ENCODE measurements at places on chromosomes 5 and 9.

DNA sequence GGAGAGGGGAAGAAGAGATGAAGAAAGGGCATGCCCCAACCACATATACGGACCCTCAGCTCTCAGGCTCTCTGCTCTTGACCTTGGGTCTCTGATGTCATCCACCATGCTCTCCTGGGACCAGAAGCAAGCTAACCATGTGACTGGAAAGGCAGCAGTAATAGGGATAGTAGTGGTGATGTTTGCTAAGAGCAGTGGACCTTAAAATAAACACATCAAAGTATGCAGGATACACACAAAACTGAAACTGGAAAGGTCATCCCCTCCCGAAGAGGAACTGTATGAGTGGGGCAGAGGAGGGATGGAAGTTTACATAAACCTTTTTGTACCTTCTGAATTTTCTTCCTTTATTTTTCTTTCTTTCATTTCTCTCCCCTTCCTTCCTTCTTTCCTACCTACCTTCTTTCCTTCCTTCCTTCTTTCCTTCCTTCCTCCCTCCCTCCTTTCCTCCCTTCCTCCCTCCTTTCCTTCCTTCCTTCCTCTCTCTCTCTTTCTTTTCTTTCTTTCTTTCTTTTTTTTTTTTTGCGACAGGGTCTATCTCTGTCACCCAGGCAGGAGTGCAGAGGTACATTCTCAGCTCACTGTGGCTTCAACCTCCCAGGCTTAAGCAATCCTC, 8.1 kb upstream of the PTPN3 start:
- DNase-seq: no peak

DNA sequence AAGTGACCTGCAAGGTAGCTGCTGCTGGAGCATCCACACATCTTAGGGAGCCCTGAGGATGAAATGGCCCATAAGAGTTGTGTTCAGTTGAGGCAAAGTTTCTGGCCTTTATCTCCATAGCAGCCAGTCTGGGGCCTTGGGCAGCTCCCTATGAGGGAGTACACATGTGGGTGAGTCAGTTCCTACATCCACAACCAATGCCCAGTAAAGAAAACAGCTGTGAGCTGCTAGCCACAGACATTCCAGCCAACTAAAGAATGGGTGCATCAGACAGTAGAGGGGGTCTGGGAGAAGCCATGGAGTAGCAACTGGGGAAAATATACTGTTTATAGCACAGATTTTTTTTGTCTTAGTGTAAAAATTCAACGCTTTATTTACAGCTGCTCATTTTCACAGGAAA, 720.7 kb downstream of the TLE1 start:
- no peak for DNase-seq

DNA sequence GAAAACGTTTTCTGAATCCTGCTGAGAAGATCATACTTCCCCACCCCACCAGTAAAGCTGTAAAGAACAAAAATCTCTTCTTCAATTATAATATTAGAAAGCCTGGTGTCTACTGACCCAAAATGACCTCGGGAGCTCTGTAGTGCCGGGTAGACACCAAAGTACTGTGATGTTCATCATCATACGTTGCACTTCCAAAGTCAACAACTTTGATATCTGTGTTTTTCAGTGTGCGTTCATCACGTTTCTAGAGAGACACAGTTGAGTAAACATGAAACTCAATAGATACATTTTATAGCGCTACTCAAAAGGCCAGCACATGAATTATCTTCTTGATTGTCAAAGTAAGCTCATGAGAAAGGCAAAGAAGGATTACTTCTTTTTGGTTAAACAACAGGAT, 14.6 kb downstream of the CLK4 start:
- DNase-seq: no peak

GRCh38 chr5:80250801-80251200, 5.0 kb downstream of the SERINC5 start:
- no peak for DNase-seq

- DNase-seq: peak; percentile 61
These were observed 65.9 kb upstream of the GNAQ start for GRCh38 chr9:78097541-78097940.

GRCh38 chr9:68608763-68609162, 68.1 kb upstream of the TMEM252 start:
- DNase-seq: no peak

DNA sequence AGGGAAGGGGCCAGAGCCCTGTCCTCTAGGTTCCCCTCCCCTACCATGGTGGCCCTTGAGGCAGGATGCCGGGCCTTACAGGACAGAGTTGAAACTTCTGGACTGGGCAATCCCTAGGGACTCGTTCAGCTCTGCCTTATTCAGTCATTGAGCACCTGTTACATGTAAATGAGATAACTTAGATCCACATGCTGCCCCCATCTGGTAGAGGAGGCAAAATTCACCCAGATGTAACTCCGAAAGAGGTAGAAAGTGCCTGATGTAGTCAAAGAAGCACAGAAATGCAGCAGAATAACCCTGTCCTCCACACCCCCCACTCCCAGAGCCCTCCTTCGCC, 1.5 kb downstream of the GGTA1 start:
- DNase-seq: peak; percentile 57

DNA sequence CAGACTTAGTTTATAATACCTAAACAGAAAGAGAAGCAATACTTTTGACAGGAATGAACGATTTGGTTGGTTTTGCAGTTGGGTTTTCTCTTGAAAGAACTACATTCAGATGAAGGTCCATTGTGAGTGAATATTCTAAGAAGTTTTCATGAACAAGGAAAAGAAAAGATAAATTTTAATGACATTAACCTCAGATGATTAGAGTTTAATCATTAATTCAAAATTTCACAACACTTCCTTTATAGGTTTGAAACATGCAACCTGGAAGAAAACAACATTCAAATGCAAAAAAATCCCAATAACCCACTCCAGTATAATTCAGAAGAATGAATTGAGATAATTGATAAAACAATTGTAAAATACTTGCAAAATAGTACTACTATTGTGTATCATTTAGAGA, 23.8 kb downstream of the EQTN start:
- no peak for DNase-seq

DNA sequence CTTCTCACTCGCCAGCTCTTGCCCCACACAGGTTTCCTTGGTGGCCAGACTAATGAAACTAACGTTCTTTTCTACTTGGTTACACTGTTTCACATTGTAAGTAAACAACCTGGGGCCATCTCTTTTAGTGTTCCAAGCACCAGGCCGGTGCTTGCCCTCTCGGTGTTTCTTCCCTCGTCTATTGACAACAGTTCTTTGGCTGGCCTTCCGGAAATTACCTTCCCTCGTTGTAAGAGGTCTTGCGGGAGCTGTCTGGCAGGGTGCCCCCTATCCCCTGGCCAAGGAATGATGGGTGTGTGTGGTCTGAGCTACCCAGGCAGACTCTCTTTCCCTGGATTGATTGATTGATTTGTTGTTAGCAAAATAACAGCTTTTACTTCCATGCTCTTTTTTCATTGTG, 918 bp upstream of the MYMK start:
- no peak for DNase-seq

GRCh38 chr9:116555556-116556155, 131.4 kb upstream of the TRIM32 start:
- DNase-seq: no peak

DNA sequence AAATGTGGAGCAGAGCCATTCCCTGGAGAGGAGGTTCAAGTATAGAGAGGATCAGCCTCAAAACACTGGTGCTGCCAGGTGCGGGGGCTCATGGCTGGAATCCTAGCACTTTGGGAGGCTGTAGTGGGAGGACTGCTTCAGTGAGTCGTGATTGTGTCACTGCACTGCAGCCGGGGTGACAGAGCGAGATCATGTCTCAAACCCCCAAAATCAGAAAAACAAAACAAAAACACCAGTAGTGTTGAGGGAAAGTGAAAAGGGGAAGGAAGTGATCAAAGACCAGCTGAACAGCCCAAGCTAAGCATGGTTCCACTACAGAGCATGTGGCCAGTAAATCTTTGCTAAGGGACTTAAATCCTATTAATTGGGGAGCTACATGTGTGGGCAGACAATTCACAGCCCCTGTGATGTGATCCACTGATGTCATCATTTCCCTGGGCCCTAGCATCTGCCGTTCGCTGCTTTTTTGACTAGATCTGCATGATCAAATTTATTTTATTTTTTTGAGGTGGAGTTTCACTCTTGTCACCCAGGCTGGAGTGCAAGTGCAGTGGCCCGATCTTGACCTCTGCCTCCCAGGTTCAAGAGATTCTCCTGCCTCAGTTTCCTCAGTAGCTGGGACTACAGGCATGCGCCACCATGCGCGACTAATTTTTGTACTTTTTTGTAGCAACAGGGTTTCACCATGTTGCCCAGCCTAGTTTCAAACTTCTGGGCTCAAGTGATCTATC, 2.7 kb upstream of the PCBD2 start:
- DNase-seq: no peak

DNA sequence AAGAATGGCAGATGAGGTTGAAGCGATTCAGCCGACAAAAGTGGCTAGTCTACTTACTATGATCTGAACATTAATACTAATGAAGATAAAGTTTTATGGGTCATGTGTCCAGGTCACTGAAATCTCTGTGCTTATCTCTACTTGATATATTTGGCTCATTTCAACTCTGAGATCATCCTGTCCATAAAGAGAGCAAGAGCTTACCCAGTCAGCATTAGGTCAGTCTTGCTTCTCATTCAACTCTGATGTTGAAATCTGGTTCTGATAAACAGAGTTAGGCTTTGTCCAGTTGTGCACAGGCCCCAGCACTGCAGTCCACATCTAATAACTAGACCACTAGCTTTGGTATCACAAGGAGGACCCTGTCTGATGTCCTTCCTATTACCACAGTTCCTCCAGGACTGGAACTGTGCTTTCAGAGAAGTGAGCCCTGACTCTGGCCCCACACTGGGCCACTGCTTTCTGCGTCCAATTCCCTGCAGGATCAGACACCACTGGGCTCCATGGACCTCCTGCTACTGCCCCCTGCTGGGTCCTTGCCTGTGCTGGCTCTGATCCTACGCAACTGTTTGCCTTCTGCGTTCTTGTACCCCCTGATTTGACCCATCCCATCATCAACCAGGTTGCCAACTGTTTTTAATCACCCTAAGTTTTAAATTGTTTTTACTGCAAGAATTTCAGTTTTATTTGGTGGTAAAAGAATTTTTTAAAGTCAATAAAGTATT, 23.7 kb upstream of the FAM120A start:
- DNase-seq: no peak

All from spinal cord (tissue), 10 donors.